HCT116 (cell line): ENCODE measurements at places on chromosomes 13 and 19. TPM values are rescaled to one million over a fixed set of nuclear protein-coding genes. Genes with fewer than 3 reads are reported as not detected.

TNNT1 gene
- 188 TPM for total RNA-seq

DNA sequence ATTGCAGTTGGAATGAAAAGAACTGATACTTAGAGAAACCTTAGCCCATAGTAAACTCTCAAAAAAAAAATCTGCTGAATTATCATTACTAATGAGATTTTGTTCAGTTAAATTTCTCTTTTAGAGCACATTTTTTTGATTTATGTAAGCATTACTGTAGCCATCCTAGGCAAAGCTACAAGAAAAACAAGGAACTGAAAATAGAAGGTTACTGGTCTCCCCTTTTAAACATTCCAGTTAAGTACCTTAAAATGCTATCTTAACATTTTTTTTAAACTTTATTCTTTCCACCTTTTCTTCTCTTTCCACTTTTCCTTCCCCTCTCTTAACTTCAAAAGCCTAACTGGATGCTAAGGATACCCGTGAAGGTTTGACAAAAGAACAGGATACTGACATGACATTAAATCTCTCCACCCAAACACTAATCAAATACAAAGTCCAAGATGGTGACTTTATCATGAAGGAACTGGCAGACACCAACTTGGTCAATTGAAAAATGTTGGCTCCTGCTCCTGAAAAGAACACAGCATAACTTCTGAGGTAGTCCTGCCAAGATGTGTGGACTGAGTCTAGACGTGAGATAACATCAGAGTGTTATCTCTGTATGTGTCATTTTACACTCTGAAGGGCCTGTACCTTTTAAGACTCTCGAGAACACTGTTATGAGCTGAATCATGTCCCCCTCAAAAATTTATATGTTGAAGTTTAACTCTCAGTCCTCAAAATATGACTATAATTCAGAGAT is 29.5 kb upstream of the SACS start:
- H3K36me3 ChIP-seq, result no peaks in the 10 kb centered on the region
- H3K27me3 ChIP-seq, result no peaks in the 10 kb centered on the region
- no peak overlapping the region for H3K4me3 ChIP-seq
- H3K4me1 ChIP-seq, result peaks cover 11% of the 10 kb centered on the region
- DNase-seq, result no peak

GRCh38 chr19:33467851-33468250 is 53.7 kb downstream of the PEPD start:
- no peaks in the 10 kb centered on the region for H3K27me3 ChIP-seq
- no peaks in the 10 kb centered on the region for H3K36me3 ChIP-seq
- no peak overlapping the region for H3K4me3 ChIP-seq
- peaks cover 3% of the 10 kb centered on the region; the same call in 1 of the 2 replicates for H3K4me1 ChIP-seq

DNA sequence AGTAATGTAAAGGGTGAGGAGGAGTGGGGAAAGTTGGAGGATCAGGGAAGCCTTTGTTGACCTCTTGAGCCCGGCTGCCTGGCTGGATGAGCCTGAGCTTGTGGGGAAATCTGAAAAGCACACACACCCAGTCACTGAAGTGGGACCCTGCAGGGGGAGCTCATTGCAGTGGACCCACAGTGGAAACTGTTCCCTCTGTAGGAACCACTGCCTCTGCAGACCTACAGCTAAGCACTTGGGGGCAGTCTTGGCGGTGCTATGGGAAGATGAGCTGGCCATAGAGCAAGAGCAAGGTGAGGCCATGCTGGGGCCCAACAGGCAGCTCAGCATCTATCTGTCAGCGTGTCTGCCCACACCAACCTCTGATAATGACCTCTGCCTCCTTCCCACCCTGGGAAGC is 294.8 kb downstream of the TSHZ3 start:
- H3K27me3 ChIP-seq, result no peaks in the 10 kb centered on the region
- no peaks in the 10 kb centered on the region for H3K4me1 ChIP-seq
- H3K27ac ChIP-seq, result no peak overlapping the region
- no peak overlapping the region for H3K4me3 ChIP-seq
- DNase-seq, result no peak
- no peaks in the 10 kb centered on the region for H3K36me3 ChIP-seq
